ENCODE measurements at places on chromosomes 12 and 14.

DNA sequence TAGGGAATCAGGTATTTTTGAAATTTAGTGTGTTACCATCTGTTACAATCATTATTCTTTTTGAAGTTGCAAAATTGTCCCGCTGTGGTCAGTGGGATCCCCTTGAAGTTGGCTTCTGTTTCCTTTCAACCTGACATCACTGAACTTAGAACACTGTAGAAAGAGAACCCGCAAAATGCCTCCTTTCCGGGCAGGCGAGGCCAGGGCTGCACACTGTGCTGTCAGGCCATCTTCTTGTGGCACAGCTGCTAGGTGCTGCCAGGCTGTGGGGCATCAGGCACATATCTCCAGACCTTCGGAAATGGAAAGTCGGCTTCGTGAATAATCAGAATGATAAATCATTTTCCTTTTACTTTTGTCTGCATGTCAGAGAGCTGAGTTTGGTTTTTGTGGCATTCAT lies 103.5 kb downstream of the GLT1D1 start:
- DNase-seq = no peak

DNA sequence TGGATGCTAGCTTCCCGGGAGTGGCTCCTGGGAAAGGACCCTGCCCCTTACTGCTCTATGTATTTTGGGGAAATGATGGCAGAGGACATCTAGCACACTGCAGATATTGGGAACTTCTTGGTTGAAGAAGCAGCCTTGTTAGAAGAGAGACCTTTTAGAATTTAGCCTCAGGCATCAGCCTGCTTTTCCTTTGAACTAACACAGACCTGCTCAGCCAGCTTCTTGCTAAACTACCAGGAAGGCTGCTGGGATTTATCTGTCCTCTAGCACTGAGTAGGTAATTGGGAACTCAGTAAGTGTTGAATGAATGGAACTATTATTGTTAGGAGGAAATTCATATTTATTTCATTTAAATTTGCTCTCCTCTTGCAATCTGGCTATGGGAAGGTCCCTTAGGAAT lies 77.3 kb downstream of the DRAM1 start:
- DNase-seq = no peak

GRCh38 chr14:24235804-24236688 lies 3.3 kb downstream of the GMPR2 start:
- DNase-seq = no peak

DNA sequence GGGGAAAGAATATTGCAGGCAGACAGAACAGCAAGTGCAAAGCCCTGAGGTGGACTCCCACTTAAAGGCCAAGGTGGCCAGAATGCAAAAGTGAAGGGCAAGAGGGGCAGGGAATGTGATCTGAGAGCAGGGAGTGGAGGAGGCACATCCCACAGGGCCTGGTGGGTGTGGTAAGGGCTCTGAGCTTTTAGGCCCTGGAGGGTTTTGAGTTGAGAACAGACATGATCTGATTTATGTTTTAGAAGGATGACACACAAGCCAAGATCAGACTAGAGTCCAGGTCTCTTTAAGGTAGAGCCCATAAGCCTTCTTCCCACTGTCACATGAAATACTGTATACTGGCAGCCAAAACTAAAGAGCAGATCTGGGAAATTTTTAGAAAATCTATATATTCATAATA lies 162.5 kb downstream of the SLC38A4 start:
- DNase-seq = no peak

- no peak for DNase-seq
These were observed 609.0 kb upstream of the STXBP6 start for GRCh38 chr14:25658988-25659387.

DNA sequence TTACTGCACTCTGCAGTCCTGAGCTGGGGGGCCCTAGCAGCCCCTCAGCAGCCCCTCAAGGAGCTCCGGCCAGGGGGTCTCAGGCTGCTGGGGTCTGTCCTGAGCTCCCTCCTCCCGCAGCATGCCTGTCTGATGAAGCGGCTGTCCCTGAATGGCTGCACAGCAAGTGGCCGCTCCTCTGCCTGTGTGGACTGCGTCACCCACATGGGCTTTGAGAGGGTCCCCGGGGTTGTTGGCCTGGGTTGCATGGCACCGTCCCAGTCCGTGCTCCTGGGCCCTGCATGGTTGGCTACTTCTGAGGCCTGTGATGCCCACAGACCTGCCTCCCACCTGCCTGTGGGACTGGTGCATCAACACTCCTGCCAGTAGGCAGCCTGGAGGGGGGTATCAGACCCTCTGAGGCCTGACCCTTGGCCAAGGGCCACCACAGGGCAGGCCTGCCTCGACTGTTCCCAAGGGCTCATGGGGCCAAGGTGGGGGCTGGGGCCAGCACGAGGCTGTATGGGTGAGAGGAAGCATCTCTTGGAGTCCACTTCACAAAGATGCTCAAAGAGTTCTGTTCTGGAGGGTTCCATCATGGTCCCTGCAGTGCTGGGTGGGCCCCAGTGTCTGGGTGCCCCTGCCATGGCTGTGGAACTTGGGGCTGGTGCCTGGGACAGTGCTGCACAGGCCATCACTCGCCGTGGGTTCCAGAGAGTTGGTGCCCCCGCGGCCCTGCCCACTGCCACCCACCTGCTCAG lies 12.2 kb downstream of the CEP170B start:
- peak; percentile 8 for DNase-seq

DNA sequence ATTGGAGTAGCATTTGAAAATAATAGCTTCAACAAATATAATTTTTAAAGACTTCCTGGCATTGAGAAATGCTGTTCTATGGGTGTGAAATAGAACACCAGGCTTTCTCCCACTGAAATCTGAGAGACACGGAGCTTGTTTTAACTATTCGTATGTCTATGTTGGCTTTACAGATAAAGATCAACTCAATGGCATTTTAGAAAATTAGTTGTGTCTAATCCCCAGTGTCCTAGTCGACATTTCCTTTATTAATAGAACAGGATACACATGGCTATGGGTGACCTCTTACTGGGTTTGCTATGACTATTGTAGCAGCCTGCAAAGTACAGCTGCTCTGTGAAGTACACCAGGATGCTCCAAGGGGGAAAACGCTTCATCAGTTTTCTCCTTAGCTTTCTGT lies 159.3 kb downstream of the SLC25A21 start:
- DNase-seq = no peak

DNA sequence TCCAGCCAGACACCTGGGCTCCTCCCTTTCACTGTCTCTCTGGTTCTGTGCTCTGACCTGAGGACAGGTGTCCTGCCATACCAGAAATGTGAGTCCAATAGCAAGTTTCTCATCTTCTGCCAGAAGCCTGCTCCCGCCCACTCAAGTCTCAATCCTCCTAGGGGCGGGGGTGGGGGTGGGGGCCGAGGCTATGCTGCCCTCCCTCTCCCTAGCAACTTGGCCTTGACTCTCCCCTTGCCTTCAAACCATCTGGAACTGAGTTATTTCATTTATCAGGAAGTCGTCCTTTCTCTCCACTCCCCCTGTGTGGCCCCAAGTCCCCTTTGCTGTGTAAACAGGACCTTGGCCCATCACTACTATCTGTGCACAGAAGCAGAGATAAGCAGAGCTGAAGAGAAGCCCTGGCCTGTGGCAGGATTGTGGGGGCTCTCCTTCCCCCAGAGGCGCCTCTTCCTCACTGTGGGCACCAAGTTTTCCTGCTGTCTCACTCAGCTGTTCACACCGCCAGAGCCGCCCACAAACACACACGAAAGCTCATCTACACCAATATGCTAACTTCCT lies 117.1 kb downstream of the DPF3 start:
- no peak for DNase-seq

- DNase-seq = no peak
These were observed 17.0 kb downstream of the NID2 start for GRCh38 chr14:52051871-52052270.

GRCh38 chr14:103130017-103130764 lies 6.9 kb downstream of the TNFAIP2 start:
- no peak for DNase-seq

DNA sequence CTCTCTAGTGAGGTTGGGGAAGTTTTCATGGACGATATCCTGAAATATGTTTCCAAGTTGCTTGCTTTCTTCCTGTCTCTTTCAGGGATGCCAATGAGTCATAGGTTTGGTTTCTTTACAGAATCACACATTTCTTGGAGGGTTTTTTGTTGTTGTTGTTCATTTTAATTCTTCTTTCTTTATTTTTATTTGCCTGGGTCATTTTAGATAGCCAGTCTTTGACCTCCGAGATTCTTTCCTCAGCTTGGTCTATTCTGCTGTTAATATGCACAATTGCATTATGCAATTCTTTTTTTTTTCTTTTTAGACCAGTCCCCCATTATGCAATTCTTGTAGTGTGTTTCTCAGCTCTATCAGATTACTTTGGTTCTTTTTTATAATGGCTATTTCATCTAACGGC lies 338.9 kb downstream of the AEBP2 start:
- no peak for DNase-seq

DNA sequence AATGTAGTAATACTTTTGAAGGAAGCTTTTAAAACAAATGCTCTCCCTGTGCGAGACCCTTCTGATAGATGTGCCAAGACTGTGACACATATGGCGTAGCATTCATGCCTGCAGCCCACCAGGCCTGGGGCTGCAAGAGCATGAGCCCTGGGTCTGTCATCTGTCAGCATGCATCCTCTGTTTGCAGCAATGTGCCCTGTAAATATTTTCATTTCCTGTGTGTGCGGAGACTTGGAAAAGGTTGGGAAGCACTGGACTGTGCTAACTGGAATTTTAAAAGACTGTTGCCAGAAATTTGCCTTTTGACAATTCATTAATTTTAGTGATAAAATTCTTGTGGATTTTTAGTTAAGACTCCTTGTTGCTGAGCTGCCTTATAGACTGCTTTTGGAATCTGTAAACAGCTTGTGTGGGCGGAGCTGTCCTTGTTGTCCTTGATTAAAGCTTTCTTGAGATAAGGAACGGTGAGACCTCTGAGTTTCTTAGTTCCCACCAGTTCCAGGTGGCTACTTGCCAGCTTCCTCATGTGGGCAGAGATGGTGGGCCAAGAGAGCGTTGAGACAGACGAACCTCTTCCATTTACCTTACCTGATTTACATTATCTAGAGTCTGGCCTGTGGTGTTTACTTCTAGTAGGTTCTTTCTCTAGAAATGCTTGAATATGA lies 23.4 kb downstream of the MARK3 start:
- DNase-seq = no peak

DNA sequence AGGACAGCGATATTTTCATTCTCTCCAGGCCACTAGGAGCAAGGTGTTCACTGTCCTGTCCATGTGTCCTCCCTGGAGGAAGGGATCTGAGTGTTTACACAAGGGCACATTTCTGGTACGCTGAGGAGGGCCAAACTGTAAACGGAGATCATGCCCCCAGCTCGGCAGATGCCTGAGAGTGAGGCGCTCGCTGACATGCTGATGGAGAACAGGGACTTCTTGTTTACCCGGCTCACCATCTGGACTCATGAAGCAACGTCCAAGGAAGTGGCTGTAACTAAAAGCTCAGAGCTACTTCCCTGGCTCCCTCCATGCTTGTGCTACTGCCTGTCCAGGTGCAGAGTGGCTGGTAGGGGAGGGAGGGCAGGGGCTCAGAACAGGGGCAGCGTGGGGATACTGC lies 43.4 kb upstream of the KCNA1 start:
- no peak for DNase-seq

DNA sequence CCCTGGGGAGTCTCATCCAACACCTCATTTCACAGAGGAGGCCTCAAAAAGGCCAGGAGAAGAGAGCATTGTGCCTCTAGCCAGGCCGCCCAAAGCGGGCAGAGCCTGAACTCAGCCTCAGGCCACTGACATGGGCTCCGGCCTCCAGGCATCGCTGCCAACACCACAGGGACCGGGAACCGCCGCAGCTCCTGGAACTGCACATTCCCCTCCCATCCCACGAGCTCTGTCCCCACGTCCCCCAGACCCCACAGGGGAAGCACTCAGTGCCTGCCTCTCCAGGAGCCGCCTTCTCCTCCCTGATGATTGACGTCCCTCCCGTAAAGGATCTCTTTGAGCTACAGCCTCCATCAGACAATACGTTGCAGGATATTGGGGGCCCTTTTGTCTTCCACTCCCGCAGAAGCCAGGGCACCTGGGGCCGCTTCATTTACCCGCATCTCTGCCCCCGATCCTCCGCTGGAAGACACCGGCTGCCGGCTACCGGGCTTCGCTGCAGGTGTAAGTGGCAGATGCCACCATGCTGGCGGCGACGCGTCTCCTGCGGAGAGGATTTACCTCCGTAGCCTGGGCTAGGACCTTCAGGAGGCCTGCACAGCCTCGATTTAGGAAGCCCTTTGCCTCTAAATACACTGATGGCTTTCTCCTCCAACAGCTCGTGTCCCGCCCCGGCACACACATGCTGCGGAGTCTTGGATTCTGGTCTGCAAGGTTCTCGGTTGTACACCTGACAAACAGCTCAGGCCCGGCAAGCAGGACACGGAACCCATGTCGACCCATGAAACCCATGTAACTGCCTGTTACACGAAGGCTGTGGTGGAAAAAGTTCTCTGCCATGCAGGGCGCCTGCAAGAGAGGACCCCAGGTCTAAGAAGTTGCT lies 104.8 kb downstream of the RIMBP2 start:
- no peak for DNase-seq

GRCh38 chr12:48618541-48618940 lies 48.7 kb upstream of the LALBA start:
- peak; percentile 71 for DNase-seq

DNA sequence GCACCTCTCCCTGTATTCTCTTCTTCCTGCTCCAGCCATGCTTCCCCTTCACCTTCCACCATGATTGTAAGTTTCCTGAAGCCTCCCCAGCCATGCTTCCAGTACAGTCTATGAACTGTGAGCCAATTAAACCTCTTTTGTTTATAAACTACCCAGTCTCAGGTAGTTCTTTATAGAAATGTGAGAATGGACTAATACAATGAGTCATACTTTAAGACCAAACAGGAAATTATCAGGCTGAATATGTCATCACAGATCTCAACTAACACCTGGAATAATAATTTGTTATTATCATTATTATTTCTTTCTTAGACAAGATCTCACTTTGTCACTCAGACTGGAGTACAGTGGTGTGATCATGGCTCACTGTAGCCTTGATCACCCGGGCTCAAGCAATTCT lies 85.4 kb downstream of the KCNMB4 start:
- no peak for DNase-seq

GRCh38 chr12:61566183-61566582 lies 694.0 kb upstream of the USP15 start:
- no peak for DNase-seq

- DNase-seq = no peak
These were observed 48.4 kb downstream of the GALNT4 start for GRCh38 chr12:89476232-89476631.

DNA sequence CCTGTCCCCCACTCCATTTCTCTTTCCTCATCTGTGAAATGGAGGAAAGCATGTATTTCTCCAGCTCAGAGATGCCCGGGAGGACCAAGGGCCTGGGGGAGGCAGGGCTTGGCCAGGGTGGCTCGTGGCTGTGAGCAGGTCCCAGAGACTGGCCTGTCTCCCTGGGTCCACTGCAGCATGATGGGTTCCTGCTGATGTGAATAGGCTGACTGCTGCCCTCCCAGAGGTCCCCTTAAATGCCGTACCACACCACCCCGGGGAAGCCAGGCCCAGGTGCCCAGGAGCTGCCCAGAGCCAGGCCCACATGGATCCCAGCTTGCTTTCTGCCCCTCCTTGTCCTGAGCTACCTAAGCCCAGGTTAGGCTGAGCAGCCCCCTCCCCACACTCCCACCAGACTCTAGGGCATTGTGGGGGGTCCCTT lies 158.2 kb upstream of the C14orf180 start:
- no peak for DNase-seq

Data from BE2C (cell line).